Epithelial cell of proximal tubule (primary cell): ENCODE measurements at places on chromosomes 6 and 20. TPM values are rescaled to one million over a fixed set of nuclear protein-coding genes. Genes with fewer than 3 reads are reported as not detected.

The GZF1 gene
- total RNA-seq, result 9.5 and 10.3 TPM in 2 replicates

The NKX2-4 gene
- not detected in 2 replicates for total RNA-seq

- DNase-seq, result no peak
Measured at GRCh38 chr6:108838101-108838717, 10.0 kb upstream of the ARMC2 start.

- DNase-seq, result no peak
Measured at GRCh38 chr6:16852671-16853070, 91.4 kb upstream of the ATXN1 start.
